Amniotic stem cell (primary cell): ENCODE measurements at places on chromosomes 2 and 18.

GRCh38 chr2:61456070-61456745 lies 14.7 kb downstream of the USP34 start:
- no peak for DNase-seq

GRCh38 chr18:26335571-26336487 lies 109.6 kb downstream of the TAF4B start:
- DNase-seq: no peak

DNA sequence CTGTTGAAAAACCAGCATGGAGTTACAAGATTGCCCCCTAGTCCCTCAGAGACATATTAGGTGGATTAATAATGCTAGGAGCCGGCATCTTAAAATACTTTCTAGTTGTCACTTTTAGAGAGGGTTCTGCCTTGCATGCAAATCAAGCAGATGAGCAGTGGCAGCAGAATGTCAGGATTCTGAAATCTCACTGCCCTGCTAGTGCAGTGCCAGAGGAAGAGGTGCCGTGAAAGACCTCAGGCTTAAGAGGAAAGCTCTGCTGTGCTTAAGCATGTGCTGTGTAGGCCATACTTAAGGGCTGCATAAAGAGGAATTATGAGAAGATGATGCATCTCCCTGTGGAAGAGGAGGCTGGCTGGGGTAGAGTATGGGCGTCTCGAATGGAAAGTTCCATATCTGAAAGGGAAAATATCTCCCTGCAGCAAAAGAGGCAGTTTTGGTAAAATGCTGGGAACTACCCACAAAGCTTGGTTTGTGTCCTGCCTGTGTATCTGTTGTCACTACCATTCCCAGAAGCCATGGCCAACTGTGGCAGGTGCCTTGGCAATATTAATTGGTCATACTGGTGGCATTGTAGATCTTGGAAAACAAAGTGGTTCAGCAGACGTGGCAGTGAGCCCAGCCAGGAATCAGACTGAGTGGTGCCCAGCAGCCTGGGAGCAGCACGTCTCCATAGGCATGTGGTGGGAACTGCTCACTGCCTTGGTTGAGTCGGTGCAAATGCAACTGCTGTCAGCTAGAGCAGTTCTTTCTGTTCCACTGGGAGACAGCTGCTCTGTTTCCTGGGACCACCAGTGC lies 131.9 kb downstream of the EVA1A start:
- no peak for DNase-seq

GRCh38 chr2:152508446-152508845 lies 173.5 kb downstream of the FMNL2 start:
- DNase-seq: no peak

DNA sequence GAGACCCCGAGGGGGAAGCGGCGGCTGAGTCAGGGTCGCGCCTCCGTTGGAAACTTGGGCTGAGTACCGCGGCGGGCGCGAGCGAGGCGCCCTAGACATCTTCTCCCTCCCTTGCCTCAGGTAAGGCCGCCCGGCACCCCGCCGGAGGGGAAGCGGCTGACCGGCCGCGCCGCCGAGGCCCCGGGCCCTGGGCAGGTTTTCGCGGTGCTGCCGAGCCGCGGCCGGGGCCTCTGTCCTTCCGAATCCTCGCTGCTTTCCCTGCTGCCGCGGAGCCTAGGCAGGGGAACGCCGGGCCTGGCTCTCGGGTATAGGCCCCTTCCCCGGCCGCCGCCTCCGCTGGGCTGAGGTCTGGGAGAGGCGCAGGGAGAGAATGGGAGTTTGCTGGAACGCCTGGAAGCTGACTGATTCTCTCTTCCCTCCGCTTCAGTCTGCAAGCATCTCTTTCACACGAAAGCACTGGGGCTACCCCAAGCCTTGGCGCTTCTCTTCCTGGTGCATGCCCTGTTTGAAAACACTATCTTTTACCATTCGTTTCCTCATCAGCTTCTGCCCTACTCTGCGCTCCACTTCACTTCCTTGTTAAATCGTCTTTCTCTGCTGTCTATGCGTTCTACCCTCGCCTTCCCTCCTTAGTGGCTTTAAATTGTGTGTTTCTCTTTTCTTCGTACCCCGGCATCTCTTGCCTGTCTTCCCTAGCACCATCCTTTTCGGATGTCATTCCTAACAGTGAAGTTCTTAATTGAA lies 652 bp downstream of the PPM1B start:
- DNase-seq: no peak

DNA sequence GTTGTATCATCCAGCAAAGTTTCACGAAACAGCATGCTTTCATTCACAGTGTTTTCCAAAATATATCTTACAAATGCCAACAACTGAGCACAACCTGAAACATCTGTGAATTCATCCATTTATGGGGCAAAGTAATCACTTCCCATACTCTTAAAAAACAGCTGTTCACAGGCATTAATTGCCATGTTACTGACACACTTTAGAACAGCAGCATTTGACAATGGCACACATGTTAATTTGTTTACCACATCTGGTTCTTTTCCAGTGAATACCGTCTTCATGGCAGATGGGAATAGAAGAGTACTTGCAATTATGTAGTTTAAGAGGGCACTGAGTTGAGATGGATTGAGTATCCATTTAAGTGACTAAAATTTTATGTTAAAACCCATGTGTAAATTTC lies 347.4 kb upstream of the LRP1B start:
- no peak for DNase-seq

GRCh38 chr2:30509716-30510115 lies 62.7 kb downstream of the LCLAT1 start:
- no peak for DNase-seq

DNA sequence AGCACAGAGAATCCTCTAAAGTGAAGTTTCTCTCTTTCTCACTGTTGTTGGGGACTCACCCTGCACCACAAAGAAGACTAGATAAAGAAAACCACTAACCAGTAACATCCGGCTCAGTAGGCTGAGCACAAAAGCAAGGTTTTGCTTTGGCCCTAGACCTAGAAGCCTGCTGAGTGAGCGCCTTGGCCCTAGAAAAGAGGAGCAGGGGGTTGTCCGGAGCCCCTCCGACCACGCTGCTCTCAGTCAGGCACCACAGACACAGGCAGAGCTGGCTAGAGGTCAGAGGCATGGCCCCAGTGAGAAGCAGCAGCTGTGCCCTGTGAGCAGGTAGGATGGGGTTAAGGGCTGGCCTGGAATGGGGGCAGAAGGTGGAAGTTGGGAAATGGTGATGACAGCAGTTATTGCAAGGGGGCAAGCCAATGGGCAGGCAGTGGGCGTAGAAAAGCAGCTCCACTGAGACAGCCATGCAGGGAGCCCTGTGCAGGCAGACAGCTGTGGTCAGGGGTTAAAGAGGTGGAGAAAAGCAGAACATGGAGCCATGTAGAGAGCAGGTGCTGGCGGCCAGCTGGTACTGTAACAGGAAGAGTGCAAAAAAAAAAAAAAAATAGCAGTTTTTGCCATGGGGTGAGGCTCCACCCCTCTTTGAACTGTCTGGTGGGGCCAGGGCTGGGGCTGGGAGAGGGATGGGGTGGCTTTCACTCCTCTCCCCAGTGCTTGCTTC lies 36.9 kb upstream of the SLC14A1 start:
- DNase-seq: no peak
